Cerebellar nuclear complex (tissue), 1 donor: ENCODE measurements at places on chromosomes 2 and 18.

GRCh38 chr2:213010106-213010779, 141.2 kb downstream of the IKZF2 start:
- DNase-seq, result no peak

GRCh38 chr2:98726205-98726604, 4.7 kb downstream of the MGAT4A start:
- no peak for DNase-seq

- no peak for DNase-seq
These were observed 137.4 kb downstream of the HNMT start for GRCh38 chr2:138101718-138102117.

DNA sequence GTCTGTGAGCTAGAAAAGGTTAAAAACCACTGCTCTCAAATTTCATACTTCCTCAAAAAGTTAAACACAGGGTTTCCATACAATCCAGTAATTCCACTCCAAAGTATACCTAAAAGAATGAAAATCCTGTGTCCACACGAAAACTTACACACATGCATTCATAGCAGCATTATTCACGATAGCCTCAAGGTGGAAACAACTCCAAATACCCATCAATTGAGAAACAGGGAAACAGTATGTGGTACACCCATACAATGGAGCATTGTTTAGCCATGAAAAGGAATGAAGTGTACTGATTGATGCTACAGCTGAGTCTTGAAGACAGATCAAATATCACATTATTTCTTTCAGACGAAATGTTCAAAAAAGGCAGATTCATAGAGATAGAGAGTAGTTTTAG, 36.7 kb downstream of the UXS1 start:
- DNase-seq, result no peak

DNA sequence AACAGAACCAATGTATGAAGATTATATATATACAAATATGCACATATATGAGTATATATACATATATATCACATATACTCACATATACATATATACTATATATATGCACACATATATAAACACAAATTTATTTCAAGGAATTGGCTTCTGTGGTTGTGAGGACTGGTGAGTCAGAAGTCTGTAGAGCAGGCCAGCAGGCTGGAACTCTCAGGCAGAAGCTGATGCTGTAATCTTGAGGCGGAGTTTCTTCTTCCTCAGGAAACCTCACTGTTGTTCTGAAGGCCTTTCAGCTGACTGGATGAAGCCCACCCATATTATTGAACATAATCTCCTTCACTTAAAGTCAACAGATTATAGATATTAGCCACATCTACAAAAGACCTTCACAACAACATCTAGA, 143.9 kb upstream of the CREB1 start:
- no peak for DNase-seq

DNA sequence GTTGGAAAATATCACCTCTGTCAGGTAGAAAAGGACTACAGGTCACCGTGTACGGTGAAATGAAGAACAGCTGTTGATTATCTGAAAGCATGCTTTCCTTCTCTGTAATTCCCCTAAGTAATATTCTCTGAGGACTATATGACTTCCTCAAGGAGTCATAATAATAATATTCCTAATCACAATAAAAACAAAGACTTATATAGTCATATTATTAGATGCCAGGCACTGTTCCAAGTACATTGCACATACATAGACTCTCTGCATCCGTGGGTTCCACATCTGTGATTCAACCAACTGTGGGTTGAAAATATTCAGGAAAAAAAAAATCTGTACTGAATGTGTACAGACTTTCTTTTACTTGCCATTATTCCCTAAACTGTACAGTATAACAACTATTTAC, 512.4 kb upstream of the ID2 start:
- no peak for DNase-seq

GRCh38 chr18:57856557-57857280, 53.6 kb upstream of the ATP8B1 start:
- DNase-seq, result no peak

- DNase-seq, result no peak
These were observed 1.2 kb downstream of the CNOT9 start for GRCh38 chr2:218569661-218570500.

- no peak for DNase-seq
These were observed 179.7 kb downstream of the MCFD2 start for GRCh38 chr2:46735730-46736493.

- no peak for DNase-seq
These were observed 220.3 kb downstream of the ANAPC1 start for GRCh38 chr2:111663471-111664274.

DNA sequence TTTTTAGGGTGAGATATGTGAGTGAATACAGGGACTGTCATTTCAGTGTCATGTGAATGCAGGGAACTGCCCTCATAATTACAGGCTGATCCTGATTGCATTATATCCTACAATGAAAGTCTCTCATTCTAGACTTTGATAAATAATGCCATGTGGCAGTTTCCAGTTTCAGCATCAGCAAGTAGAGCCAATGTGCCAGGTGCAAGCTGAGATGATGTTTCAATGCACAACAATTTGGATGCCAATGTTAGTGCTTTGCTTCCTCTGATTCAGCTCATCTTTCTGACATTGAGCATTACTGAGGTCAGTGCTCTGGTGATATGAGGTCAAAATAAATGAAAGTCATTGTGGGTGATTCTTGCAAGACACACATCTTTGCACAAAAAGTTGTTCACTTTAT, 63.7 kb upstream of the TFPI start:
- no peak for DNase-seq

- no peak for DNase-seq
These were observed 71.9 kb upstream of the NRP2 start for GRCh38 chr2:205610437-205610836.

GRCh38 chr2:71071681-71072398, 3.4 kb downstream of the NAGK start:
- no peak for DNase-seq
